Left hindlimb (tissue), 1 donor: ENCODE measurements at places on chromosomes 2 and 18.

DNA sequence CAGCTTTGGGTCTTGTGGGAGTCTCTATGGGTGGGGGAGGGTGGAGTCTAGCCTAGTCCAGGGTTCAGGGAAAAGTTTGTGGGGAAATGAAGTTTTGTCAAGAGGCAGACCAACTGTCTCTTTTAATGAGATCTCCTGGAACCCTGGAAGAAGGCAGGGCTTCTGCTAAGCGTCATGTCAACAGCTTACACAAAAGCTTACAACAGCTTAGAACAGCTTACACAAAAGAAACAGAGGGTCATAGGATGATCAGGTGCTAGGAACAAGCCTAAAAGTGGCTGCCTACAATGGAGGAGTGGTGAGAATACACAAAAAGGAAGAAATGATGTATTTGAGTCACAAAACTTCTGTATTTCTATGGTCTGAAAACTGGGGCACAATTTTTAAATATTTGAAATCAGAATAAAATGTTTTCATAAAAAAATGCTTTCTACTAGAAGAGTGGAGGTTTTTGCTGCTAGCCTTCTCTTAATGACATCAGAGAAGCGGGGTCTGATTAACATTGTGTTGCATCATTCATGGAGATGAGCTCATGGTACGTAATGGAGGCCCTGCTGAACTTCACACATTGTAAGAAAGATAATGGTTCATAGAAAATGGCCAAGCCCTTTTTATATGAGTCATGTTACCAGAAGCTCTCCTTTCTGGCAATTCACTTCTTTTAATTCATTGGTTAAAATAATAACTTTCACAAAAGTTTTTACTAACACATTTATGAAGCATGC is 351.0 kb downstream of the PIK3C3 start:
- DNase-seq: no peak

- DNase-seq: no peak
These were observed 422.2 kb upstream of the FSIP2 start for GRCh38 chr2:185316383-185316782.

- DNase-seq: no peak
These were observed 226.2 kb downstream of the SLC8A1 start for GRCh38 chr2:40225670-40226210.

DNA sequence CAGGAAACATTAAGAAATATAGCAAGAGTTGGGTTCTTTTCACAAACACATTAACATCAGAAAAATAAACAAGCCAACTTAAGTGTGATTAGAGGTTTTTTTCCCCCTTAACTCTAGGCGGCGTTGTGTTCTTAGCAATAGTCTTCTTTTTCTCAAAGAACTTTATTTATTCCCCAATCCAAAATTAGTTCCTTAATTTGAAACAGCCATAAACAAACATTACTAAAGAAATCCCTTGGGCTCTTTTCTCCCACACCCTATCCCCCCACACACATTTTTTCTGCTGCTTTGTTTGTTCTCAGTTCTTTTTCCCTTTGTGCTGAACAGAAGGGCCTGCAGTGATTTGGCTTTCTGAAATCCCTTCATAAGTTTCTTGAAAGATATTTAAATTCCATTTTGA is 13.2 kb upstream of the MYO1B start:
- no peak for DNase-seq

DNA sequence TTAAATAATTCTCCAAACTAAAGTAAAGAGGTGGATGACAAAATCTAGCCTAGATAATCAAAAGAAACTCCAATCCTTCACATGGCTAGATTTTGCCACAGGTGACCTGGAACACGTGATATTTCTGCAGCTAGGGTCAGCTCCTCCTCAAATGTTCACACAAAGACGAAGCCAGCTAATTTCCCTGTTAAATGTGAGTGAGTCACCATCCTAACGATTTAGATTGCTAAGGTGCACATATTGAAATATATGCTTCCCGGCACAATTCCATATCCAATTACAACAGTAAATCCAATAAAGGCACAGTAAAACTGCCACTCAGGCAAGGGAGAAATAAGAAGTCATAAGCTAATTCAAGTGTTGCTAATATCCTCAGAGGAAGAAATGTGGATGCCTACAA is 28.7 kb downstream of the IKZF2 start:
- no peak for DNase-seq

GRCh38 chr2:147713349-147713748 is 131.5 kb upstream of the ACVR2A start:
- no peak for DNase-seq

DNA sequence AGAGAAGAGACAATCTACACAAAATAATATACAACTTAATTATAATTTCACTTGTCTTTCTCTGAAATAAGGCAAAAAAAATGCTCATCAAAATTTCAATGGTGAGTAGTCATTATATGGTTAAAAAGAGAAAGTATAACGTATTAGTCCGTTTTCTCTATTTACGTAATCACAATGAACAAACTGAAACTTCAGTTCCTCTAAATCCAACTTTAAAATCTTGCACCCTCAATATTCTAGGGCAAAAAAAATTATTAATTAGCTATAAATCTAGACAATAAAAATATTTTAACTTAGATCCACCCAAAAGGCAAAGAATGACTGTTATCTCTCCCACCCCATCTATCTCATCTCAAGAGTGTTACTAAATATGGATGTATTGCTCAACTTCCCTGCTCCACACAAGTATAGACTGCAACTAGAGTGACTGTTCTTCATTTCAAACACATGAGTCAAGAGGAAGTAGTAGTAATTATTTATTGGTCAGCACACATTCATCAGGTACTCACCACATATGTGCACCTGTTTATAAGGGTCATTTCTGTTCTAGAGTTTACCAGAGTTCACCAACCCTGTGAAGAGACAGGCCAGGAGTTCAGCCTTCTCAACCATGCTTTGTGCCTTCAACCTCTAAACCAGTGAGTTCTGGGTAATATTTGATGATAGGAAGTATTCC is 36.4 kb downstream of the STK39 start:
- DNase-seq: no peak

DNA sequence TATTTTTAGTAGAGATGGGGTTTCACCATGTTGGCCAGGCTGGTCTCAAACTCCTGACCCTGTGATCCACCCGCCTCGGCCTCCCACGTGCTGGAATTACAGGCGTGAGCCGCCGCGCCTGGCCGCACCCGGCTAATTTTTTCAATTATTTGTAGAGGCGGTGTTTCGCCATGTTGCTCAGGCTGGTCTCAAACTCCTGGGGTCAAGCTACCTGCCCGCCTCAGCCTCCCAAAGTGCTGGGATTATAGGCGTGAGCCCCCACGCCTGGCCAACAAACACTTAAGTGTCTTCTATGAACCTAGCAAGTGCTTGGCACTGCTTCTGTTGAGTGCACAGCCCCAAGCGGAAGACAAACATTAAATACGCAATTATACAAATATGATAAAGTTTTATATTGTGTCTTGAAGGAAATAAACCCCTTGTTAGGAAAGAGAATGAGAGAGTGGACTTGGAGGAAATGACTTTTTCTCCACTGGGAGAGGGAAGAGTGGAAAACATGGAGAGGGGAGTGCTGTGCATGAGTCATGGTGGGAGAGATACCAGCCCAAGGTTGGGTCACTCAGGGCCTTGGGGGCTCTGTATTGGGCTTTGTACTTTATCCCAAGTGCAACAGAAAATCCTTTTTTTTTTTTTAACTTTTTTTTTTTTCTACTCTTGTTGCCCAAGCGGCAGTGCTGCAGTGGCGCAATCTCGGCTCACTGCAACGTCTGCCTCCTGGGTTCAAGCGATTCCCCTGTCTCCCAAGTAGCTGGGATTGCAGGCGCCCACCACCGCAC is 41.4 kb upstream of the ACTR2 start:
- DNase-seq: no peak

DNA sequence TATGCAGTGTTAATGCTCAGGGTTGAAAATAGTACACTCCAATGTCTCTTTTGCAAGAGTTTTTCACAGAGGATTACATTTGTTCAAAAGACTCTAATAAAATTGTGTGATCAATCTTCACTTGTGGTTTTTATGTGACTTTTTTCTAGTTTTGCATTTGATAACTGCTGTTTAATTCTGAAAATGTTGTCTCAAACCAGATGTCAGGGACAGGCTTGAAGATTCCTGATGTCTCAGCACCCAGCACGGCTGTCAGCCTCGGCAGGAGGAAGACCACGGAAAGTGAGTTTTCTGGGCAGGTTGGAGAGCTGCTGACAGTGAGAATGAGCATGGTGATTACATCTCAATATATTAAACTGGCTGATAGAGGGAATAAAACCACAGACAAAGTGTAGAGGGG is 9.1 kb downstream of the SOX11 start:
- no peak for DNase-seq

GRCh38 chr18:77300579-77300978 is 50.9 kb downstream of the GALR1 start:
- DNase-seq: no peak

DNA sequence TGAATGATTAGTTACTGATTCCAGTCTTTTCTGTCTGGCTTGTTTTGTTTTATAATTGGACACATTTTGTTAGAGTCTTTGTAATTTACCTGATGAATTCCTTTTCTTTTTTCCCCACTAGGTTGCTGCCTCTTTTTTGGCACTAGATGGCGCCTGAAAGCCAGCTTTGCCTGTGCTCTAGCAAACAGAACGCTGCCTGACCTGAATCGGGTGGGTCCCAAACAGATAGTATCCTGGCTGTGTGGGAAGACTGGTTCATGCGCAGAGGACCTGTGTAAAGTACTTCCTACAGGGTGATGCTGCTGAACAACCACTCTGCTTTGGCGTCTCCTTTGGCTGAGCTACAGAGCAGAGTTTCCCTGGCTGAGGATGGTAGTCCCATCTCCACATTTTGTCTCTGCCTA is 288.2 kb downstream of the IKZF2 start:
- DNase-seq: no peak

- peak; percentile 49 for DNase-seq
These were observed at the start of gene TFPI for GRCh38 chr2:187554011-187554703. TSS of gene TFPI (minus strand) at chr2:187554435. CDS start at chr2:187503768, 50,667 bp downstream.

GRCh38 chr2:128472789-128473174 is 154.1 kb upstream of the HS6ST1 start:
- peak; percentile 42 for DNase-seq

- no peak for DNase-seq
These were observed 33.8 kb downstream of the PID1 start for GRCh38 chr2:229237270-229237669.

DNA sequence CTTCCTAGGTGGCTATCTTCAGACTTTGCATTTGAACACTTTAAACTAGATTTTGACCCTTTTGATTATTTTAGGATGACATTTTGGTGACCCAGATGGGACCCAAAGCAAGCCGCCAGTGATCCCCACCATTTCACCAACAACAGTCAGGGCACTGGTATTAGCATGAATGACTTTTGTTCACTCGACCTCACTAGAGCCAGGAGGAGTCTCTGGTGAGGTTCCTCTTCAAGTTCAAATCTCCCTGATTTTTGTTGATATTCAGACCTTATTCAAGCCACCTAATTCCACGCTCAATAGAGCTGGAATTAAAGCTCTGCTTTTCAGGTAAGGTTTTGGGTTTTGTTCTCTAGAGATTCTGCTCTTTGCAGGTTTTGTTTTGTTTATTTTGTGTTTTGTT is 202.3 kb downstream of the MREG start:
- no peak for DNase-seq

DNA sequence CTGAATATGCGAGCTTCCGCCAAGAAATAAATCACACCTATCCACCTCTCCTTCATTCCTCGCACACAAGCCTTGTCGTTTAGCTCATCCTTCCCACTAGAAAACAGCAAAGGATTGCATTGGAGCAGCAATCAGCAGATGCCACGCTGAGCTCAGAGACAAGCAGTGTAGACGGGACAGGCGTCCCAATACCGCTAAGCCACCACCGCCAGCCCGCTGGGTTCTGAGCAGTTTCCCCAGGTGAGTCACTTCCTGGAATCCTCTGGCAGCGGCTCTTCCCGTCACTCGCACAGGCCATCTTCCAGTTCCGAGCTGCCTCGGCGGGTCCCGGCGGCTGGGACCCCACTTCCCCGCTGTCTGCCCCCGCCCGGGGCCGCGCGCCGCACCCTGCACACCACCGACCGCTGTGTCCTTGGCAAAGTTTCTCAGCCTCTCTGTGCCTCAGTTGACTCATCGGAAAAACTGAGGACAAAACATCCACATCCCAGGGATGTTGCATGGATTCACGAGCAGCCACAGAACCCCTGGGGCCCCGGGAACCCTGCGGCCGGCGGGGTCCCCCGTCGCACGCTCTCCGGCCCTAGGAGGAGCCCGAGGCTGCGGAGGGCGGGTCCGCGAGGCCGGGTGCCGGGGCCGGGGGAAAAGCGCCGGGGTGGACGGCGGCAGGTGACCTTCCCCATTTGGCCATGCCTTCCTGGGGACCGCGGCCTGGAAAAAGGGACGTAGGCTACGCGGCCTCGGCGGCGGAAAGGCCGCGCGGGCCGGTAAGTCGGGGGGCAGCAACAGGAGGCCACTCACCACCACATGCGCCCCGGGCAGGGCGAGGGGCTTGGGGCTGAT is 573 bp downstream of the KDSR start:
- DNase-seq: peak; percentile 70

- no peak for DNase-seq
These were observed 87.6 kb downstream of the ALPK2 start for GRCh38 chr18:58541146-58541788.

DNA sequence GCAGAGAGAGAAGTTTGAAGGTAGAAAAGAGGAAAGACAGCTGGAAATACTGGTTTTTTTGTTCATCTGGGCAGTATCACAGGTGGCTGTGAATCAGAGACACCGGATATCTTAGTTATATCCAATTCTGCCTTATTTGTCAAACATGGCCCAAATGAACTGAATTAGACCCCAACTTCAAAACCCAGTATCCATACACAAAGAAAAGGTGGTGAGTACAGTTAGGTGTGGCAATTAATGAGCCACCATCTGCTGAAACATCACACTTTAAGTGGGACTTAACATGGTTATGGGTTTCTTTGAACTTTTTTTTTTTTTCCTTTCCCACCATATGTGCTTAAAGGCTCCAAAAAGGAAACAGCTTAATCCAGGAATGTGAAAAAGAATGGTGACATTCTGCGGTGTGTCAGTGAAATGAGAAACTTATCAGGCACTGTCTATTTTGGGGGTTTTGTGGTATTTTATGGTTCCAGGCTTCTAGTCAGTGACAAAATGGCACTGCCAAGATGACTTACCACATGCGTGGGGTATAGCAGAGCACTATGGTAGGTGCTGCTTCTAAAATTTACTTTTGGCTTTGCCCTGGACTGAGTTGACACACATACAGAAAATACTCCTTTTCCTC is 5.0 kb upstream of the TMEM178A start:
- DNase-seq: no peak

- DNase-seq: peak; percentile 42
These were observed 57.2 kb upstream of the RTN4 start for GRCh38 chr2:55107436-55107835.

DNA sequence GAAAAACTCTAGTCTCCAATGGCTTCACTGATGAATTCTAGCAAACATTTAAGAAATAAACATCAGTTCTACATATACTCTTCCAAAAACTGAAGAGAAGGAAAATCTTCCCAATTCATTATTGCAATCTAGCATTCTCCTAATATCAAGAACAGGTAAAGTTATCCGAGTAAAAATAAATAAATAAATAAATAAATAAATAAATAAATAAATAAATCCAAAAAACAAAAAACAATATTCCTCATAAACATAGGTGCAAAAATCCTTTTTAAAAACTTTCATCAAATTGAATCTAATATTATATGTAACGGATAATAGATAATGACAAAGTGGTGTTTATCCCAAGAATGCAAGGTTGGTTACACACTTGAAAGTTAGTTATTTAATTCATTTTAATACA is 58.4 kb upstream of the TMEM247 start:
- no peak for DNase-seq

- no peak for DNase-seq
These were observed 112.5 kb downstream of the LPIN1 start for GRCh38 chr2:11858883-11859282.
